ENCODE measurements at places on chromosomes 1 and 21.

- DNase-seq: no peak
These were observed 3.2 kb upstream of the ACTRT2 start for GRCh38 chr1:3018051-3018471.

- DNase-seq: no peak
These were observed 26.7 kb downstream of the CDCA8 start for GRCh38 chr1:37718901-37719571.

- peak; percentile 92 for DNase-seq
These were observed at the start of gene RCAN3 for GRCh38 chr1:24502709-24503058. RCAN3 (plus strand) TSS chr1:24502836; CDS start chr1:24514373, 11,537 bp downstream.

DNA sequence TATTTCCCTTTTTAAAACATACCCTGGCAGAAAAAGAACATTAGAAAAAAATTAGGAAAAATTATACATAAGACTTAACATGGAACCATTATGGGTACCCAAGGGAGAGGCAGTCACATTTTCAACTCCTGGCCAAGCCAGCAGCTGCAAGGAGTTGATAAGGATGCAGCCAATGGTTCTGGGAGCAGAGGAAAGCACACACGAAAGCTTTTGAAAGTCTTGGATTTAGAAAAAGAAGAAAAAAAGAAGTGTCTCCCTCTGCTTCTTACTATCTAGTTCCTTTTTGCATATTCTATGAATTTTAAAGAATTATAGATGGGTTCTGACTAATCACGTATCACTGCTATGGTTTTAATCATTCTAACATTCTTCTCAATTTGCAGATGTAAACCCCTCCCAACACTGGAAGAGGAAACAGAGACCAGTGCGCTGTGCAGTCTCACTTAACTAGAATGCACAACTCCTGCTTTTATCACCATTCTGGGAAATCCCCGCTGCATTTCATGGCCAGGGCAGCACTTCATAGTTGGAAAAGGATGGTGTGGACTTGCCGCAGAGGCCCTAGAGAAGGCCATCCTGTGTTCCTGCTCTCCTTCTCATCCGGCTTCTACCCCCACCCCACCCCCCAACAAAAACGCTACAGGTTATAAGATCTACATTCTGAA is 2.7 kb upstream of the CD58 start:
- no peak for DNase-seq

DNA sequence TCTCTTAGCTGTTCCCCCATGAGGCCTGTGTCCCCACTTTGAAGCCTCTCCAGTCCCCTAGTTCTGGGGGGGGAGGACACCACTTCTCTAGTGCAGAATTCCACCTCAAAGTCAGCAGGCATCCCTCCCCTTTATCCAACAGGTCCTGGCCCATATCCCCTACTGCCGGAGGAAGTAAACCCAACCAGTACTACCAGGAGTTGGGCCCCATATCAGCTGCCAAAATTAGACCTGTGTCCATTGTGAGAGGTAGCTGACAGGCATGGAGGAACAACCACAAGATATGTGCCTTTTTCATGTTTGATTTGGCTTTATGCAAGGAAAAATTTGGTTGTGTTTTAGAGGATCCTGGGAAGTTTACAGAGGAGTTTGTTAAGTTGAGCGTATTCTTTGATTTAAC is 22.1 kb upstream of the SLC6A9 start:
- no peak for DNase-seq

- no peak for DNase-seq
These were observed 197.0 kb upstream of the EDN2 start for GRCh38 chr1:41681331-41682098.

DNA sequence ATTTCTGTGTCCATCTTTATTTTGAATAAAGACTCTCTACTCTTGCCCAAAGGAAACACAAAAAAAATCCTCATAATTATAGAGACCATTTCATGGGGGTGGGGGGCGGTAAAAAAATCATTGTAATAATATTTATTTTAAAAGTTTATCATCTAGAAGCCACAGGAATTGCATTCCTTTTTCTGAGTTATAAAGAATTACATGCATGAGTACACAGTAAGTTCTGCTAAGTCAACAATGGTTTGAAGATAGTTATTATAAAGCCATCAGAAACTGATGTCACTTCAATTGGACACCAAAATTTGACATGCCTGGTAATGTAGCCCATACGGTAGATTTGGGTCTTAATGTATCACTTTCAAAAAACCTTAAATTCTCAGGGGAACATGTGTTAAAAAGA is 478.1 kb upstream of the NR5A2 start:
- DNase-seq: no peak

GRCh38 chr1:29270929-29271521 is 34.7 kb downstream of the PTPRU start:
- no peak for DNase-seq

GRCh38 chr1:51624855-51625254 is 8.0 kb downstream of the OSBPL9 start:
- no peak for DNase-seq

- DNase-seq: no peak
These were observed 3.9 kb downstream of the JAK1 start for GRCh38 chr1:64962441-64962840.

DNA sequence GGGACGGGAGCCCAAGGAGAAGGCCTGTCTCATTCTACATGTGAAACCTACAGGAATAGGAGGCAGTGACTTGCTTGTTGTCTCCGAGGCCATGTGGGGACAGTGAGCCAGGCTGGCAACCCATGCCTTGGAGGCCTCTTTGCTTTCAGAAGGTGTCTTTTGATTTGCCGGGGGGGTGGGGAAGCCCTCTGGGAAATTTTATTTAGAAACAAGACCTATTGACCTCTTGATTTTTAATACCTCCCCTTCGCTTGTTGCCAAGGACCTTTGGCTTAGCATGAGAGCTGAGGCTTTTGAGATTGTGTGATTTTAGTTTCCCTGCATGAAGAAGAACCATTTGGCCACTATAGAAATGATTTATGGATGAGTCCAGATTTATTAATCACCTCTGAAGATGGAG is 4.1 kb downstream of the ARMH1 start:
- DNase-seq: no peak

DNA sequence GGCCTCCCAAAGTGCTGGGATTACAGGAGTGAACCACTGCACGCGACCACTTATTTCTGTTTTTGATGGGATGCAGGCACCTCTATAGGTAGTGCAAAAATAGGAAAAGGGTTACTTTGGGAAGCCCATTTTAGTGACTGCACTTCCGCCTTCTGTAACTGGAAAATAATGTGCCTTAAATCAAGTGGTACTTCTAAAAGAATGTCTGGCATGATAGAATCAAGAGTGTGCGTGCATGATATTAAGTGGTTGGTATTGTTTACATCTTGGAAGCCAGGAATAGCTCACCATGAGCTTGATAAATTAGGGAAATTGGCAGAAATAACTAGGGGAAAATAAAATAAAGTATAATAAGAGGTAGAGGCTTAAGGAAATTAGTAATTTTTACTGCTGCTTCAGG is 1067.0 kb downstream of the ADGRL2 start:
- DNase-seq: no peak
